Astrocyte of the spinal cord (primary cell): ENCODE measurements at places on chromosomes 3 and 15.

- DNase-seq: no peak
Observed at GRCh38 chr15:95698230-95698629, 632.3 kb upstream of the NR2F2 start.

DNA sequence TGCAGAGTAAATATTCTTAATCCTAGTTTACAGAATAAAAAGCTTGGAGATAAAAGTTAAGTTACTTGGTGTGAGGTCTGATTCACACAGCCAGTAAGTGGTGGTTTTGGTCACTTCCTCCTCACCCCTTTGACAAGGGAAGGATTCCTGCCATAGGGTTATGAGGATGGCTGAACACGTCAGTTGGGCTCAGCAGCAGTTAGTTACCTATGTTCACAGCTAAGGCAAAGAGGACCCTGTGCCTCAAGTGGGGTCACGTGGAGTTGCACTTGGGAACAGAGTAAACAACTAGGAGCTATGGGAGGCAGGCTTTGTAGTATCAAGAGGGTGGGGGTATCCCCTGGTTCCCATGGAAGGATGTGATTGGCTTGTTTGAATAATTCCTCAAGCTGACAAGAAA is 232.2 kb downstream of the UBE2E2 start:
- DNase-seq: no peak

DNA sequence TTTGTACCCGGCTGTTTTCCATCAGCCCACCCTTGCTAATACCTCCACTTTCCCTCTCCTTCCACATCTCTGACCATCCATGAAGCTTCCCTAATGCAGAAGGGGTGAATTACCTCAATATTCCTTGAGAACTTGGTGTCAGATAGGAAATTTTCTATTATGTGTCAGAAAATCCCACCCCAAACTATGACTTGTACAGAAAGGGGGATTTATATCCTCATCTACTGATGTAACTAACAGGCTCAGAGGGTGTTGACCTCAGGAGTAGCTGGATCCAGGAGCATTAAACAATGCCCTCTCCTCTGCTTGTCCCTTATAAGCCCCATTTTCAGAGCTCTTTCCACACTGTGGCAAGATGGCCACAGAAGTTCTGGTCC is 242.8 kb upstream of the TLE3 start:
- no peak for DNase-seq

- no peak for DNase-seq
Observed at GRCh38 chr15:39151545-39151944, 429.3 kb upstream of the THBS1 start.

DNA sequence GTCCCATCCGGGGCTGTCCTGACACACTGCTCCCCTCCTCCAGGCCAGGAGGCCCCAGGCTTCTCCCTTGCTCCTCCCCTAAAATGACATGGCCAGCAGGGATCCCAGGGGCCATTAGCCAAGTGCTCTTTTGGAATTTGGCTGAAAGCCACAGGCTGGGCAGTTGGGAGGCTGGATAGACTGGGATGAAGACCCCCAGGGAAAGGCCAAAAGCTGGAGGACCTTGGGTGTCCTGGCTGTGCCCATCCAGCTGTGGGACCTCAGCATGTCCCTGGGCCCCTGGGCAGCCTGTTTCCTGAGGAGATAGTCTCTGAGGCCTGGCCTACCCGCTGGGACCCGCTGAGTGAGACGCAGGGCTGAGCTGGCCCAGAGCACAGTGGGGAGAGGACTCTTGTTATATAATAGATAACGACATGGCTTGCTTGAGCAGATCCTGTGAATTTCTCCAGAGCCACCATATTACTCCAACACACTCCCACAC is 5.7 kb upstream of the PDE8A start:
- DNase-seq: no peak

GRCh38 chr15:68052431-68052830 is 1.7 kb upstream of the PIAS1 start:
- no peak for DNase-seq

DNA sequence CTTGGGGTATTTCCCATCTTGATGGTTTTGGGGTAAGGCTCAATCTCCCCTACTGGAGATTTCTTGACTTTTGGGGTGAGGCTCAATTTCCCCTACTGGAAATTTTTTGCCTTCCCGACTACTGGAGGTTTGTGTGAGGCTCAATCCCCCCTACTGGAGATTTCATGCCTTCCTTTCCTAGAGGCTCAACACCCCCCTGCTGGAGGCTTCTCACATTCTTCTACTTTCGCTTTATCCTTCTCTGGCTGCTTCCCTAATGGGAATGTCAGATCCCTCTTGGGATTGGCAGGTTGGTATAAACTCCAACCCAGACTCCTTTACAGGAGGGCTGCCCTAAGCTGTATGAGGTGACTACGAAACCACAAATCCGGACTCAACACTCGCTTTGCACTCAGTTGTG is 49.2 kb downstream of the KATNBL1 start:
- no peak for DNase-seq

DNA sequence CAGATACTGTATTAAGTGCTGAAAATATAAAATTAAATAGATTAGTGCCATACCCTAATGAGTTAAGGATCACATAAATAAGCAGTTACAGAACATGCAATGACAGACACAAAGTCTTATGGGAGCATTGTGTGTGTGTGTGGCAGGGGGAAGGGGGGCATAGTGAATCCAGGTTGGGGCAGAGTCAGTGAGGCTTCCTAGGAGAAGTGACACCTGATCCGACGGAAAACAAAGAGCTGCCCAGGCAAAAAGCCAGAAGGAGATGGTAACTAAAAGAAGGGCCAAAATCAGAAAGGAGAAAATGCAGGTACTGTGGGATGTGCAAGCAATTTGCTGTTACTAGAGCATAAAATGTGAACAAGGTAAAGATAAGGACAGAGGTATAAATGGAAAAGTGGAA is 80.1 kb upstream of the CHRM5 start:
- no peak for DNase-seq

- DNase-seq: no peak
Observed at GRCh38 chr15:70203981-70204560, 106.4 kb upstream of the TLE3 start.

- DNase-seq: no peak
Observed at GRCh38 chr15:71290002-71290401, 174.7 kb downstream of the THSD4 start.

DNA sequence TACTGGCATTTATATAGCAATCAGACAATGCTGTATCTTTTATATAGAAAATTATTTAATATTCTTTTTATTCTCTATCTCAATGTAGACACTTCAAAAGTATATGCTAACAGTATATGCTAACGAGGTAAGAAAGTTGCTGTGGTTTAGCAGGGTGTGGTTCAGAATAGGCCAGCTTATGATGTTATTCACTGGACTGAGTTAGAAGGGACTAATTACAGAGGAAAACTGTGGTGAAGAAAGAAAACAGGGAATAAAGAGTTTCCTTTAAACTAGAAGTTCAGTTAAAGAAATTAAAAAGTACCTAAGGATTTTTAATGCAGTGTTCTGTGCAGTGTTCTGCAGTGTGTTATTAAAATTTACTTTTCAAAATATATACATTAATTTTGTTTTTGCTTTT is 59.4 kb downstream of the MYO9A start:
- DNase-seq: no peak

GRCh38 chr3:4408958-4409357 is 58.1 kb downstream of the SUMF1 start:
- DNase-seq: no peak

GRCh38 chr3:18250991-18251390 is 174.1 kb downstream of the SATB1 start:
- DNase-seq: no peak

- no peak for DNase-seq
Observed at GRCh38 chr3:66383998-66384745, 116.7 kb downstream of the LRIG1 start.

GRCh38 chr3:152790651-152791387 is 44.1 kb upstream of the P2RY1 start:
- no peak for DNase-seq

DNA sequence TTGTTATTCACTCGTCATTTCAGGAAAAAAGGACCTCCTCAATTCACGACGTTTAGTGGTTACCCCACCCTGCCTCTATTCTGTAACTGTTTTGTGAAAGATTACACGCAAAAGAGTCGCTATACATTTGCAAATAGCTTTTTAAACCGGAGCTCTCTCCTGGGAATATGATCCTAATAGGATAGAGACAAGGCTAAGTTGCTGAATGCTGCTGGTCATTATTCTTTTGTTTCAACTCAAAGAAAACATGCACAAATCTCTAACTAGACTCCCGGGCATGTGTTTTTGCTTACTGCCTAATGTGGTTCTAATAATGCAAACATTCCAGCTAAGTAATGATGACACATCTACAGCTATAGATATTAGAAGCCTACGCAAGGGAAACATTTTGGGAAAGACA is 214.6 kb upstream of the MDFIC2 start:
- no peak for DNase-seq

- no peak for DNase-seq
Observed at GRCh38 chr3:117047951-117048705, 338.5 kb downstream of the TUSC7 start.

DNA sequence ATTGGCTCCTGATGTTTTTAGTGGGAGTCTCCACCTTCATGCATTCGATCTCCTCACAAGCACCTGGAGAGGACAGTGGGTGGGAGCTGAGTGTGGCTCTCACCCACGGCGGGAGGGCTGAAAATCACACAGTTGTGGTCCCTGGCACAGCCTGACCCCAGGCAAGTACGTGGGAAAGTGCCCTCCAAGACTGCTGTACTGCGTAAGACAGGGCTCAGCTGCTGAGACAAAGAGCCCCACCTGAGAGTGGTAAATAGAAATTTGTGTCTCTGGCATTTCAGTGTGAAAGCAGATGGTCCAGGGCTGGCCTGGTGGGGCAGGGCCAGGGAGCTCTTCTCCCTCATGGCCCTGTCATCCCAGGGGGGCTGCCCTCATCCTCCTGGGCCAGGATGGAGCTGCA is 77.4 kb upstream of the IQSEC1 start:
- no peak for DNase-seq

- DNase-seq: no peak
Observed at GRCh38 chr15:25982736-25983135, 119.6 kb upstream of the ATP10A start.

DNA sequence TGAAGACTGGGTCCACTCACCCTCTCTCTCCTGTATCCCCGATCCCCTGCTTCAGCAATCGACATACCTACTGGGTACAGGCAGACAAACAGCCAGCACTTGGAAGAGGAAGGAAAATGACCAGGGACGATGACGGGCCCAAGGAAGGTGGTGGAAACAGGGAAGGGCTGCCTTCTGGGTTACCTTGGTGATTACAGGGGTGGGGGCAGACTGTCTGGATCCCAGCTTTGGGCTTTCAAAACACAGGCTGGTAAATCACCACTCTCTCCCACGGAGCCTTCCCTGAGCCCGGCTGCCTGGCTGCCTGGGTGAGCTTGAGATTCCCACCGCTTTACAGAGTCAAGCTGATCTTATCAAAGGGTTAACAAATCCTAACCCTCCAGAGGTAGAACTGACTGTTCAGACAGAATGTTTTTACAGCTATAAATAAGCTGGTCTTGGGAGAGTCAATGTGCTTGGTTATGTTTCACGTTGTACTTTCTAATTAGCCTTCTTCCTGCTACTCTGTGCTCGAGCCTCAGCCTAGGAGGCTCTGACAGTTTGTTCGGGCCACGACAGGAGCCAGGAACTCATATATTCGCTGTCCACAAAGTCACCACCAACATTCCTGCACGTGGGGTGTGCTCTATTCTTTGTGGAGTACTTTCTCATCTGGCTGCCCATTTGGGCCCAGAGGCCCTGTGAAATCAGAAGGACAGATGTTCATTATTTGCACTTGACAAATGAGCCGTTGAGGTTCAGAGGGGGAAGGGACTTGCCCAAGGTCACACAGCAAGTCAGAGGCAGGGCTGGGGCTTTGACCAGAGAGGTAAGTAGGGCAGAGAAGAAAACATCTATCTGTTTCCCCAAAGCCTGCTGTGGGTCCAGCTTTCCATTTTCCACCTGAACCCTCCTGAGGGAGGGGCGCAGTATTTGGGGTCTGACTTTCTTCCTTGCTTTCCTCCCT is 63.5 kb downstream of the FEM1B start:
- DNase-seq: peak; percentile 56

DNA sequence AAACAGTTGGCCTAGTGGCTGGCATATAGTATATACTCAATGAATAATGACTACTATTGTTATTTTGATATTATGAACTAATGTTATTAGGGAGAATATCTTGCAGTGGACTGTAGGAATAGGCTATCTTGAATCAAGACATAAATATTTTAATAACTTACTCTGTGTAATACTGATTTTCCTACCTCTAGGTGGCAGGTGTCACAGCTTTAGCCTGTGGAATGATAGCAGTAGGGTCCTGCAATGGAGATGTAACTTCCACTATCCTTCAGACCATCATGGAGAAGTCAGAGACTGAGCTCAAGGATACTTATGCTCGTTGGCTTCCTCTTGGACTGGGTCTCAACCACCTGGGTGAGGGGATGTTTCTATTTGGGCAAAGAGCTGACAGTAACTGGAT is 6.5 kb downstream of the PSMD2 start:
- peak; percentile 27 for DNase-seq

- no peak for DNase-seq
Observed at GRCh38 chr3:72490688-72491435, 357.4 kb downstream of the SHQ1 start.

DNA sequence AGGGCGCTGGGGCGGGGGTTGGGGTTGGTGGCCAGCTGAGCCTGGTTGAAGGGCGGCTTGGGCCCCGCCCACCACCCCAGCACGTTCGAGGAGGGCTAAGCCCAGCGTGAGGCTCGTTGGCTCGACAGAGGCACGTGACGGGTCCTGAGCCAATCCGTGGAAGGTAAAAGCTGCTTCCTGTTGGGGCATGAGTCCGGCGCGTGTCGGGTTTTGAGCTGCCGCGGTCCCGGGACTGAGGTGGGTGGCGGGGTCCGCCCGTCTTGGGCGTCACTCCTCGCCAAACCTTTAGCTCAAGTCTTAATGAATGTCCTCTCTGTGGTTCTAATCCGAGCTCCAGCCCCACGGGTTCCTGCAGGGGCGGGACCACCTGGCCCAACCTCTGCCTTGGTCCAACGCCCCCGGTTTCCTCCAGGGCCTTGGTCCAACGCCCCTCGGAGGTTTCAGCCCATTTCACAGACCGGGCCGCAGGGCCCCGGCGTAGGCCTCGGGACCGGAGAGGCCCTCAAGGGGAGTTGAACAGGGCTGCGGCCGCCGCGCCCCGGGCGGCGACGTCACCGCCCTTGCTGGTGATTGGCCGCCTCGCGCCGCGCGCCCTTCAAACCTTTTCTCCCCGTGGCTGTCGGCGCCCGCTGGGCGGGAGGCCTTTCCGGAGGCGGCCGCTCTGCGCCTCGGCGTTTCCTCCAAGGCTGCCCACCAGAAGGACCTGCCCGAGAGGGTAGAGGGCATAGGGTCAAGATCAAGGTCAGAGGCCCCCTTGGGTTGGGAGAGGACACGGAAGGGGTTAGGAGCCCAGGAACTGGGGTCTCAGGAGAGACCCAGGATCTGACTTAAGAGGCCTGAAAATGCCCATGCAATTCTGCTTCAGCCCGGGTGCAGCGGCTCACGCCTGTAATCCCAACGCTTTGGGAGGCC is at the start of gene RCCD1:
TSS of gene RCCD1 (plus strand) at position 173 of the 912 bp plus-strand sequence. CDS start 1,851 bp downstream, outside the sequence.
- DNase-seq: peak; percentile 94

GRCh38 chr15:38690216-38690615 is 125.6 kb upstream of the RASGRP1 start:
- no peak for DNase-seq
